ENCODE measurements at places on chromosomes 12 and 14.

DNA sequence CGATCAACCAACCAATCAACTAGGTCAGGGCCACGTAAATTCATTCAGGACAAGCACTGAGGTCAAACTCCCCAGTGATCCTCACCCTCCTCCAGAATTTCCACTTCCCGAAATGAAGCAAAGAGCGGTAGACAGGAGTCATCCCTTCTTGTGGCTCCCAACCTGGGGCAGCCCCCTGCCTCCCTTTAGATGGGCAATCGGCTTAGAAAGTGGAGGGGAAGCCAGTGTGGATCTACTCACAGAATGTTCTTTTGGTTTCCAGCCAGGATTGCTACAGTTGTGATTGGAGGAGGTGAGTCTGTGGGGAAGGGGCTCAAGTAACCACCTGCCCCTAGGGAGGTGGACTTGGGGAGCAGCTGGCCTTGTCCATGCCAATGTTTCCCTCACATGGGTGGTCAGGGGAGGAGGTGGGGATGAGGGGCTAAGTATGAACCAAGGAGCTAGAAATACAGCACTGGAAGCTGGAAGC lies 4.1 kb downstream of the IFI27 start:
- DNase-seq = no peak

GRCh38 chr14:60848066-60848465 lies 113.5 kb downstream of the MNAT1 start:
- DNase-seq = no peak

DNA sequence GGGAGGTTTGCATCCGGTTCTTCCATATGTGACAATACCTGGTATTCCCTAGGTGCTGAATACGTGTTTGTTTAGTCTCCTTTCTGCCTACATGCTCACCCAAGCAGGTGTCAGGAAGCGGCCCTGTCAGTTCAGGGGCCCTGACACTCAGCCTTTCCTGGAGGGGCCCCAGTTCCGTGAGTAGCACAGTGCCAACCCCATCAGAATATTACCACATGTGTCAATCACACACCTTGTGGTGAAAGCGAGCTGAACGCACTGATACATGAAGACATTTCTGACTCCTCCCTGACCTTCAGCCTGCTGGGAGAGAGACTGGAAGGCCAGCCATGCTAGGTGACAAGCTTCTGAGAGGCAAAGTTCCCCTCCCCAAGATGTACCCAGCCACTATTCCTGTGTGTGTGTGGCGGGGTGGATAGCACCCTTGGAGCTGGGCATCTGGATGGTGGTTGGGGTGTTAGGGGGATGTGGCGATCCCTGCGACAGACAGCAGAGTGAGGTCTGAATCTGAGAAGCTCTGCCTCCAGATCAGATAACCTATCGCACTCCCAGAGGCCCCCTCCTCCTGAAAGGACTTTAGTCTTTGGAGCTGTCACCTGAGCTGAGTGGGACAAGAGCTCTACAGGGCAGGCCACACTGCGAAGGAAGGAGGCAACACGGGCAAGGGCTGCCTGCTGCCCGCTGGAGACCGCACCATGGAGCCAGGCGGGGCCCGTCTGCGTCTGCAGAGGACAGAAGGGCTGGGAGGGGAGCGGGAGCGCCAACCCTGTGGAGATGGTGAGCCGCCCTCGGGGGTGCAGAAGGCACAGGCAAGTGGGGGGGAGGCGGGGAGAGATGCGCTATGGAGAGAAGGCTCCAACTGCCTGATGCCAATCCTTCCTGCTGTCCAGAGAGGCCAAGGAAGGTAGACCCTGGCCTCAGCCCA lies at the start of gene SOAT2:
SOAT2 (plus strand) TSS at position 604 of the 925 bp plus-strand sequence; CDS start at position 696, 92 bp downstream.
- no peak for DNase-seq

- DNase-seq = no peak
These were observed 37.4 kb downstream of the ANKRD9 start for GRCh38 chr14:102471921-102472790.

DNA sequence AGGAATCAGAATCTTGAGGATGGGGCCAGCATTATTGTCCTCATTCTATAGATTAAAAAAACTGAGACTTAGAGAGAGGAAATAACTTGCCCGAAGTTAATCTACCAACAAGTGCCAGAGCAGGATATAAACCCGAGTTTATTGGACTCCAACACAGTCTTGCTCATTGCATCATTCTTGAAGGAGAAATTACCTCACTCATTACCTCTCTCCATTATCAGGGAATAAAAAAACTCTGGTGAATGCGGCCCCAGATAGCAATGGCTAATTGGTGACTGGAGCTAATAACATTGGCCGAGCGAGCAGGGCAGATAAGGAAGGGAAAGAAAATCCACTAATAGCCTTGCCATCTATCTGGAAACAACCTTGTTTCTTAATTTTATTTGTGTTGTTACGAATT lies 24.7 kb upstream of the TMED10 start:
- no peak for DNase-seq

DNA sequence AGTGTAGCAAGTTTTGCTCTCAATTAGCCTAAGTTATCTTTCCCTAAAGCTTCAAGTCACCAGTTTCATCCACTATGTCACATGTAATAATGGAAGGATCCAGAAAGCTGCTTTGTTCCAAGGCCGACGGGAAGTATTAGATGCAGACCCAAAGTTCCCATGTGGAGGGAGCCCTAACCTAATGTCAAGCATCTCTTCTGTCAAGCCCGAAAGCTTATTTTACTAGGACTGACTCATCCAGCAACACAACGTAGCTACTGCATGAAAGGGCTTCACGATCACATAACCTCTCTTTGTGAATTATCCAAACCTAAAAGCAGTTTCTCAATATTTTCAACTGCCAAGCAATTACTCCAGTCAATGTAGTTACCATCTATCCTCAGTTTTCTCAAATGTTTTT lies 133.4 kb downstream of the SLC6A15 start:
- DNase-seq = no peak

- DNase-seq = no peak
These were observed 21.0 kb upstream of the JDP2 start for GRCh38 chr14:75406856-75407255.

- no peak for DNase-seq
These were observed 19.4 kb downstream of the LTBP2 start for GRCh38 chr14:74592476-74593201.

DNA sequence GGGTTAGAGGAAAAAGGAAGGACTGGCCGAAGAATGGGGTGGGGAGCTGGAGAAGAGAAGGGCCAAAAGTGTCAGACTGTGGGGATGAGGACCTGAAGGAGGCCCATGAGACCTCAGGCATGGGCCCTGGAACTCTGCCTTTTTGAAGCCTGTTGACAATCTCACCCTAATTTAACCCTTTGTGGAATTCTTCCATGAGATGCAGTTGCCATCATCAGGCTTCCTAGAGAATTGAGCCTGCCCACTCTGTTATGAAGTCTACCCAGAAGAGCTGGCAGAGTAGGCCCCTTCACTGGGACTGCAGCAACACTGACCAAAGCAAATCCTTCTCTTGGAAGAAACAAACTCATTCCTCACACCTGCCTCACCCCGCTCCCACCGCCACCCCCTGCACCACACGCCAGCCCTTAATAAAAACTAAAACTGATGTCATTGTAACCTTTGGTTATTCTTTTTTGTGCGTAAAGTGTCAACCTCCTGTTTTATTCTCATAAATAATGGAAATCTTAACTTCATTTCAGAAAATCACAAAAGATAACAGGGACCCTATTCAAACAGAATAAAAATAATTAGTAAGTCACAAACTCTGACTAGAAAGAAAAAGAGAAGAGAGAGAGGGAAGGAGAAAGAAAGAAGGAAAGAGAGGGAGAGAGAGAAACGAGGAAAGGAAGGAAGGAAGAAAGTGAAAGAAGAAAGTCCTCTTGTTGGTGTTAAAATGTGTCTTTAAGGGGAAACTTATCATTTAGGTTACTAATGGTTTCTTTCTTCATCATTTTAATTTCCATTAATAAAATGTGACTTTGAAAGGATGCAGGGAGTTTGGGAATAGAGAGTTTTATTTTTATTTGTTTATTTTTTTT lies 61.3 kb downstream of the CRADD start:
- DNase-seq = no peak

DNA sequence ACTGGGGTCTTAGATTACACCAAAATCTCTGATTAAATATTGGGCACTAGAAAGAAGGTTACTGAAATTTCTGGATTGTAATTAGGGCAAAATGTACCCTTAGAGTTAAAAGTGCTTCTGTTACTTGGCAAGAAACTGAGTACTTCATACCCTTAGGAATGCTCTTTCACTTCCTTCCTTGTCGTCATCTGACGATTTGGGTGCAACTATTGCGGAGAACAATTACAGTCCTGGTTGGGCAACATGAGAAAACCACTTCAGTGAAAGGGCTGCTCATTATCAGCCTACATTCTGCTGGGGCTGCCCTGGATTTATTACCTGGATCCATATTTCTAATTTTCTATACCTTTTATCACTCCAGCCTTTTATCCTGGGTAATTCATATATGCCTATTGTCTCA lies 348.5 kb upstream of the MDGA2 start:
- DNase-seq = no peak

GRCh38 chr12:82300611-82301010 lies 57.6 kb downstream of the CCDC59 start:
- no peak for DNase-seq

- no peak for DNase-seq
These were observed 31.6 kb downstream of the TULP3 start for GRCh38 chr12:2922329-2922728.

DNA sequence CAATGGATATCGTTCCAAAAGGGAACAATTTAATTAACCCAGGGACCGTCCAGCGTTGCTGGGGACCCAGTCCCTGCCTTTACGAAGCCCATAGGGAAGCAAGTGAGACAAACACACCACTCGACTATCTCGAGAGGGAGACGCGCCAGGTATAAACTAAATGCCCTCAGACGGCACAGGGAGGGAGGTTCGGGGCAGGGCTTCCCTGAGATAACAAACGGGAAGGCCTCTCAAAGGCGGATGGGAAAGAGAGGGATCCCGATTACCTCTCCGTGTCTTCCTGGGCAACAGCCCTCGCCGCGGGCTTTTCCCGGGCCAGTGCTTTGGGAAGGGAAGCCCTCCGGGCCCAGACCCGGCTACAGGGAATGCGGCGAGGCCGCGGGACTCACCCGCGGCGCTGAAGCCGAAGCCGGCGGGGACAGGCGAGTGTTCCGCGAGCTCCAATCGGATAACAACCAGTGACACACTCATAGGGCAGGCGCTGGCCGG lies 390 bp downstream of the BRAP start:
- DNase-seq = no peak

- DNase-seq = no peak
These were observed 233.3 kb upstream of the EGLN3 start for GRCh38 chr14:34184126-34184525.

- no peak for DNase-seq
These were observed 24.5 kb downstream of the WDR20 start for GRCh38 chr14:102164241-102164641.

DNA sequence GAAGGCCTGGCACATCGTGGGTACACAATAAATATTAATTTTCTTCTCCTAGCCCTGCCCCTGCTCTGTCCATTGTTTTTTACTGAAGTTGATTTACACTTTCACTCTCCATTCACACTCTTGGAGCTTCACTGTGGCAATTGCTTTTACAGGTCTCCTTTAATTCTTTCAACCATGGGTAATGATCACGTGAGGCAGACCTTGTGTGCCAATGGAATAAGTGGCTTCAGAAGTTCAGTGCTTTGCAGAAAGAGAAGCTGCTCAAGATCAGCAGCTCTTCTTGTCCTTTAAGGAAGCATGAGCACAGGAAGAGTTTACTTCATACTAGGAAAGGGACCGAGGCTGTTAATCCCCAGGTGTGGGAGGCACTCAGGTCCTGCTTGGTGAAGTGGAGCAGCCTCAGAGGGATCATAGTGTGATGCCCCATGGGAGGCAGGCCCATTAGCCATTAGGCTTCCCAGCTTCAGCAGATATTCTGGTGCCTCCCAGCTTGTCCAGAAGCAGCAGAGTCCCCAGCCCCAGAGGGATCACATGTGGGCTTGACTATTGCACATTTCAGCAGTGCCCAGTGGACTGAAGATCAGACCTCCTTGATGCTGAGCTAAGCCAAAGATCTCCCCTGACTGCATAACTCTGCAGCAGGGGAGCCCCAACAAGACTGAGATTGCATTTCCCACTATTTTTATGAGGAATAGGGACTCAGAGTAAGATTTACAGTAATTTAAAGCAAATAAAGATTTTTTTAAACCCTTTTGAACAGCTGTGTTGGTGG lies 5.0 kb upstream of the SLC35F4 start:
- no peak for DNase-seq

- DNase-seq = no peak
These were observed 33.7 kb upstream of the CCNT1 start for GRCh38 chr12:48750215-48750614.

GRCh38 chr14:89910691-89911009 lies 43.9 kb downstream of the EFCAB11 start:
- DNase-seq = no peak
